ENCODE measurements at places on chromosomes 5 and 9. TPM values are rescaled to one million over a fixed set of nuclear protein-coding genes. Genes with fewer than 3 reads are reported as not detected.

The GLRA1 gene
- total RNA-seq: not detected

The MOCS2 gene
- total RNA-seq: 47.6 TPM

The LPAR1 gene
- total RNA-seq: 238 TPM

The SLC25A51 gene
- 26.6 TPM for total RNA-seq

The STK32A gene
- total RNA-seq: 35.2 TPM

The TMEM174 gene
- not detected for total RNA-seq

The APBA1 gene
- total RNA-seq: 14.4 TPM

The CTXN3 gene
- total RNA-seq: not detected

The SPINK1 gene
- total RNA-seq: not detected

The BBLN gene
- total RNA-seq: 244 TPM

The OMD gene
- 64.9 TPM for total RNA-seq

The MED10 gene
- 29.7 TPM for total RNA-seq

The IL5 gene
- total RNA-seq: not detected

The MOB3B gene
- 16.2 TPM for total RNA-seq

The NMUR2 gene
- total RNA-seq: not detected

The POU5F2 gene
- total RNA-seq: 4.7 TPM

The OR1J2 gene
- total RNA-seq: not detected

The GFPT2 gene
- total RNA-seq: 36.1 TPM

The RNF44 gene
- 11.1 TPM for total RNA-seq

The FOXD4L6 gene
- total RNA-seq: not detected

The LIX1 gene
- under 0.01 TPM for total RNA-seq

The FOXI1 gene
- not detected for total RNA-seq

The GPX3 gene
- 9,036 TPM for total RNA-seq

The PPP3R2 gene
- total RNA-seq: not detected

The P4HA2 gene
- 21.2 TPM for total RNA-seq

The RALGPS1 gene
- total RNA-seq: 6.9 TPM

The BSPRY gene
- 0.30 TPM for total RNA-seq

The MELK gene
- total RNA-seq: not detected

The PANK3 gene
- total RNA-seq: 46.3 TPM

The RABGAP1 gene
- 83.1 TPM for total RNA-seq

The SH3TC2 gene
- 92.1 TPM for total RNA-seq

The CD74 gene
- 309 TPM for total RNA-seq

The C6 gene
- 9.6 TPM for total RNA-seq

The IL4 gene
- not detected for total RNA-seq
